ENCODE measurements at places on chromosomes 1 and 21.

GRCh38 chr1:48678710-48679505, 97.8 kb downstream of the BEND5 start:
- DNase-seq = no peak

- no peak for DNase-seq
Observed at GRCh38 chr1:230913496-230913895, 45.2 kb upstream of the C1orf198 start.

GRCh38 chr1:157819896-157820295, at the start of gene FCRL1:
Gene FCRL1, minus strand, starts transcription at chr1:157820120. Its CDS starts 83 bp downstream, at chr1:157820037.
- no peak for DNase-seq

- DNase-seq = no peak
Observed at GRCh38 chr1:39896909-39897685, 4.6 kb downstream of the MYCL start.

- no peak for DNase-seq
Observed at GRCh38 chr1:22861764-22862440, 110.8 kb downstream of the LACTBL1 start.

All from activated CD4-positive, CD25-positive, alpha-beta regulatory T cell treated with anti-CD3 and anti-CD28 coated beads, Interleukin-2, amount 50 U/mL, for 72 hours (primary cell).